ENCODE measurements at places on chromosomes 2 and 18. TPM values are rescaled to one million over a fixed set of nuclear protein-coding genes. Genes with fewer than 3 reads are reported as not detected.

DNA sequence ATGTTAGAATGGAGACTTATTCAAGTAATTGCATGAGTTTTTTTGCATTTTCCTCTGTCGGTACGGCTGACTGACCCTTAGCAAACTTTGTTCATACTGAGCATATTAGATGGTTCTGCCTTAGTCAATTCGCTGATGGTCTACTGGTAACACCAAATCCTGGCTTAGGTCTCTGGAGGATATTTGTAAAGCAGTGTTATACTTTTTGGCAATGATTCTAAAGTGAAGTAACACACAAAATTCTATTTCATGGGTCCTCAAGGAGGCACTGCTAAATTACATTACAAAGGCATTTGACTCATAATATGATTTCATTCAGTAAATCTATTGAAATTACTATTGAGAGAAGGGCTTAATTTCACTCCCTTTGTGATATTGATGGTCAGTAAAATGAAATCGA lies 246.8 kb upstream of the RASGRP3 start:
- H3K27me3 ChIP-seq, result no peaks in the 10 kb centered on the region
- no peaks in the 10 kb centered on the region for H3K36me3 ChIP-seq
- H3K4me1 ChIP-seq, result peaks cover 8% of the 10 kb centered on the region

Gene UGT1A5
- 1.2 TPM for total RNA-seq

Gene CYB5A
- 88.6 TPM for total RNA-seq

Gene CCDC141
- total RNA-seq, result 2.0 TPM

- no peak overlapping the region for H3K4me3 ChIP-seq
- DNase-seq, result no peak
- H3K4me1 ChIP-seq, result peaks cover 22% of the 10 kb centered on the region
- H3K36me3 ChIP-seq, result no peaks in the 10 kb centered on the region
- no peak overlapping the region for H3K27ac ChIP-seq
Measured at GRCh38 chr2:130824492-130825061, 12.1 kb upstream of the ARHGEF4 start.

Gene TMEM237
- total RNA-seq, result 29.5 TPM

Gene RTP5
- not detected for total RNA-seq

- peaks cover 4% of the 10 kb centered on the region for H3K36me3 ChIP-seq
- no peaks in the 10 kb centered on the region for H3K4me1 ChIP-seq
- DNase-seq, result no peak
- no peaks in the 10 kb centered on the region for H3K27me3 ChIP-seq
Measured at GRCh38 chr2:216057688-216058193, 23.9 kb downstream of the PECR start.

DNA sequence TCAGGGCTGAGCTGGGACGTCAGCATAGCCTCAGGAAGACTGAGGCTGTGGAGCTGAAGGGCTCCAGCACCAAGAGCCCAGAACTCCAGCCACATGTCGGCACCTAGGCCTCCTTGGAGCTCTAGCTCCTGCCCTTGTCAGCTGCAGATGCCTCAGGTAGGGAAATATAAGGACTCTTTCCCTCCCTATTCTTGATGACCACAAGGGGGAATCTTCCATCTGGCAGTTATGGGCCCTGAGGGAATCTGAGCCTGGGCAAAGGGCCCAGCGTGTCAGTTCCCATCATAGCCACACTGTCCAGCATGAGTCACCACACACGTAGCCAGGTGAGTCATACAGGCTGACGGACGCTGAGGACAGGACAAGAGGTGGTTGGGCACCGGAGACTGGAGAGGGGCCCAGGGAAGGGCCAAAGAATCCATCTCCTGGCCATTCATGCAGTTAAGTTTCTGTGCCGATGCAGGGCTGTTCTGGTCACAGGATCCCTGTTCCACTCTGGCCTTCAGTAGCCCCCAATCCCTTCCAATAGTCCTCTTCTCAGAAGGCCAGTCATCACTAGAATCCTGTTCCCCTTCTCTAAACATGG lies 1.8 kb downstream of the MPV17 start:
- peaks cover 28% of the 10 kb centered on the region for H3K4me1 ChIP-seq
- H3K36me3 ChIP-seq, result no peaks in the 10 kb centered on the region
- H3K4me3 ChIP-seq, result no peak overlapping the region
- no peak overlapping the region for H3K27ac ChIP-seq
- no peaks in the 10 kb centered on the region for H3K27me3 ChIP-seq

DNA sequence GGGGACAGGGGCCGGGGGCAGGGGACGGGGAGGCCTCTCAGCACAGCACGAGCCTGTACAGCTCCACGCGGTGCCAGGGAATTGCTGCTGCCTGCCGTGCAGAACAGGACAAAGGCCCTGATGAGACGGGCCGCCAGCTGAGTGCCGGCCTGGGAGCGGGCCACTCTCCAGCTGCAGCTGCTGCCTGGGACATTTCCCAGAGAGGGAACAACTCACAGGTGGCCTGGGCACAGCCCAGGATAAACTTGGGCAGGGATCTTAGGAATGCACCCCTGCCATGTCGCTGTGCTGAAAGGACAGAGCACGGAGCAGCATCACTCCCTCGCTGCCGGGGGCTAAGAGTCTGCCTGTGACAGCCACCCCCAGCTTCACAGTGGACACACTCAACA lies 38.8 kb downstream of the CENPO start:
- H3K27me3 ChIP-seq, result no peaks in the 10 kb centered on the region
- H3K27ac ChIP-seq, result no peak overlapping the region
- H3K36me3 ChIP-seq, result no peaks in the 10 kb centered on the region
- DNase-seq, result no peak
- H3K4me3 ChIP-seq, result no peak overlapping the region

- no peaks in the 10 kb centered on the region for H3K36me3 ChIP-seq
- DNase-seq, result no peak
- no peak overlapping the region for H3K4me3 ChIP-seq
- H3K27ac ChIP-seq, result no peak overlapping the region
- H3K4me1 ChIP-seq, result peaks cover 42% of the 10 kb centered on the region
- no peaks in the 10 kb centered on the region for H3K27me3 ChIP-seq
Measured at GRCh38 chr2:240372101-240372500, 63.4 kb upstream of the GPC1 start.

- H3K4me1 ChIP-seq, result peaks cover 17% of the 10 kb centered on the region
- DNase-seq, result no peak
- H3K4me3 ChIP-seq, result no peak overlapping the region
- H3K27ac ChIP-seq, result no peak overlapping the region
- H3K36me3 ChIP-seq, result no peaks in the 10 kb centered on the region
Measured at GRCh38 chr18:55286257-55286825, 301.7 kb downstream of the TCF4 start.

DNA sequence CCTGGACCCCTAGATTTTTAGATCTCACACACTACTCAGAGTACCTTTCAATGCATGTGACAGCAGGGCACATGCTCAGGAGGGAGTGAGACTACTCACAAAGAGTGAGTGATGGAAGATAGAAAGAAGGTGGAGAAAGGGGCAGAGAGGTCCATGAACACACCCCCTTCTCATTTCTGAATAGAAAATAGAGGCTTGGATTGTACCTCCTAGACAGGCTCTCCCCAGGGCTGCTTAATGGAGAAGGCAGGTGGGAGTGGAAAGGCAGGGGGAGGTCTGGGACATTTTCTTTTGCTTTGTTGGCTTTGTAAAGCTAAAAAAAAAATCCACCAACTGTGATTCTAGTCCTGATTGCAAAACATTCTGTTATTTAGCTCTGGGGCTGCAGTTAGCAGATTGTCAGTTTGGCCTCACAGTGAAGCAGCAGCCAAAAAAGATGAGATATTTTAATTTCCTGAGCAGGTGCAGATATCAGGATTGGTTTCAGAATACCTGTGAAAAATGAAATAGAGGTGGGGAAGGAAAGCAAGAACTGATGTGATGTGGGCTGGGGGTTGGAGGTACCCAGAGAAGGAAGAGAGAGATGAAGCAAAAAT lies 119.3 kb upstream of the GYPC start:
- no peaks in the 10 kb centered on the region for H3K27me3 ChIP-seq
- no peaks in the 10 kb centered on the region for H3K4me1 ChIP-seq
- no peak overlapping the region for H3K27ac ChIP-seq
- H3K36me3 ChIP-seq, result no peaks in the 10 kb centered on the region
- DNase-seq, result no peak

Gene TXNDC2
- total RNA-seq, result 0.49 TPM

Gene SERPINB7
- total RNA-seq, result 0.49 TPM

GRCh38 chr2:84701880-84702279 lies 179.0 kb downstream of the TRABD2A start:
- no peak overlapping the region for H3K4me3 ChIP-seq
- no peaks in the 10 kb centered on the region for H3K27me3 ChIP-seq
- no peaks in the 10 kb centered on the region for H3K36me3 ChIP-seq
- no peak for DNase-seq
- H3K27ac ChIP-seq, result no peak overlapping the region

GRCh38 chr2:47276061-47276460 lies 121.0 kb upstream of the STPG4 start:
- peaks cover 10% of the 10 kb centered on the region for H3K4me1 ChIP-seq
- H3K27ac ChIP-seq, result no peak overlapping the region
- no peak for DNase-seq

Data from vagina (tissue), 2 donors.